DND-41 (cell line): ENCODE measurements at places on chromosomes 1 and 21.

DNA sequence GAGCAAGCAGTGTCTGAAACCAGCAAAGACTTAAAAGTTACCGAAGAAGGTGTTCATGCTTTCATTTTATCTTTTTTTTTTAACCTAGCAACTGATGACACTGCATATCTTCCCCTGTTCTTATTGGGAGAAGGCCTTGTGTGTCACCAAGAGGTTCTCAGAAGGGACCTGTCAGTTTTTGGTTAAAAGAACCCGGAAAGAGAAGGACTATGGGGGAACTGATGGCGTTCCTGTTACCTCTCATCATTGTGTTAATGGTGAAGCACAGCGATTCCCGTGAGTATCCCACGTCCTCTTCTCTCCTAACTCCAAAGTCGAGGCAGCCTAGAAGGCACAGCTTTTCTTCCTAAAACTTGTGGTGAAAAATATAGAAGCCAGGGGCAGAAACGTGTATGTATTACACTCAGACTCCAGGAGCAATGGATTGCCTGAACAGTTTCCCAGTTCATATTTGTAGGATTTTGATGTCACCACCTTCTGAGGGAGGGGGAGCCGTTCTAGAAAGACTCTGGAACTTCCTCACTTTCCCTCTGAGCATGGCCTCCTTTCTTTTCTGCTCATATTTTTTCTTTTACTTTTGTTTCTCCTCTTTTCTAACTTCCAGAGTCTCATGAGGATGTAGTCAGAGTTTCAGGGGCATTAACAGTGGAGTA lies at the start of gene MR1:
TSS of gene MR1 (plus strand) at position 185 of the 653 bp plus-strand sequence. CDS start at position 210, 25 bp downstream.
- peak; percentile 63 for DNase-seq

GRCh38 chr1:23100074-23100748 lies 68.4 kb downstream of the LUZP1 start:
- DNase-seq: peak; percentile 41

DNA sequence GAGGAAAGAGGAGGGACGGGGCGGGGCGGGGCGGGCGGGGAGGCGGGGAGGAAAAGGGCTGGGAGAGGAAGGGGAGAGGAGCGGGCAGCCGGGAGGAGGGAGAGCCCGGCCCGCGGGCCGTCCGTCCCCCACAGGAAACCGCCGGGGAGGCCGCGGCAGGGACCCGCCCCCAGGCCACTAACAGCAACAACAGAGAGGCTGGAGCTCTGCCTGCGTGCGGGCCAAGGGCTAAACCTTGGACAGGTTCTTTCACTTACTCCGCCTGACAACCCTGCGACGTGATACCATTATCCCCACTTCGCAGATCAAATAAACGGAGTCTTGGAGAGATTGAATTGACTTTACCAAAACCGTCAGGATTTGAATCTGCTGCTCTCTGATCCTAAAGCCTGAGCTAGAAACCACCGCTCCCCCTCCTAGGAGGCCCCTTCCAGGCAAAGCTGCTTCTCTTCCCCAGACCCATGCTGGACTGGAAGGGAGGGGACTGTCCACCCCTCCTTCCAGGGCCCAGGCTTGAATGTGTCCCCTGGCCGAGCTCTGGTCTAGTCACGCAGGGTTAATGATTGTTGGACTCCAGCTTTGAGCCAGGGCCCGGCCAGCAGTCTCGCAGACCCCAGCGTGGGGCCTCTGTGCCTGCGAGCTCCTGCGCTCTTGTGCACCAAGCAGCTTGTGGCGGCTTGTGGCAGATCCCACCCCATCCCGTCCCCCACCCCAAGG lies at the start of gene EVA1B:
TSS of gene EVA1B (minus strand) at position 10 of the 717 bp plus-strand sequence. CDS start 608 bp downstream, outside the sequence.
- peak; percentile 70 for DNase-seq

DNA sequence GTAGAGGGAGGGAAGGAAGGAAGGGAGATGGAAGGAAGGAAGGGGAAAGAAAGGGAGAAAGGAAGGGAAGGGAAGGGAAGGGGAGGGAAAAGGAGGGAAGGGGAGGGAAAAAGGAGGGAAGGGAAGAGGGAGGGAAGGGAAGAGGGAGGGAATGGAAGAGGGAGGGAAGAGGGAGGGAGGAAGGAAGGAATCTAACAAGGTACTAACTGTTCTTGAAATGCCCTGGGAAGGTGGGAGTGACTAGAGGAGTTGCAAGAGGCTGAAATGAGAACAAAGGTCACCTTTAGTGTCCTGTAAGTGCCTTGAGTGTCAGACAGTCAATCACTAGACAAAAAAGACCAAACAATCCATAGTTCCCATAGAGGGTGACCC lies 2.3 kb upstream of the ATP2B4 start:
- no peak for DNase-seq

- DNase-seq: no peak
These were observed 4.0 kb upstream of the RCAN1 start for GRCh38 chr21:34618941-34619340.

GRCh38 chr21:38297194-38297631 lies 40.4 kb downstream of the KCNJ15 start:
- no peak for DNase-seq

GRCh38 chr1:22343456-22344328 lies 108.0 kb upstream of the ZBTB40 start:
- DNase-seq: no peak

DNA sequence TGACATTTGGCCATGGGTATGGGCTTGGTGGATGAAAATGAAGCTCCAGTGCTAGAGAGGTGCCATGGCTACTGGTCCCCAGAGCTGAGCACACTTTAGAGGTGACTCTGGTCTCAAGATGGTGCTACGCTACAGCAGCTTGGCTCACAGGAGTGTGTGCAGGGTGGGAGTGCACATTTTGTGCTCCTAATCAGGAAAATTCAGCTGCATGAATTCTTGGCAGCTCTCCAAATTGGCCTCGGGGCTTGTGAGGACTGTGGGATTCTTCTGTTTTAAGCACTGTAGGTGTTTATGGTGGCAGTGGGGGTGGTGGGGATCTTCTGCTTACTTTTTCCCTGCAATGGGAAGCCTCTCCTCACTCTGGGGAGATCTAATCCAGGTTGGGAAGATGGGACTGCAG lies 17.3 kb upstream of the TIPRL start:
- DNase-seq: no peak

GRCh38 chr1:37325010-37325409 lies 149.4 kb upstream of the ZC3H12A start:
- DNase-seq: no peak

- no peak for DNase-seq
These were observed 50.3 kb upstream of the RGS2 start for GRCh38 chr1:192758492-192758891.

- DNase-seq: no peak
These were observed 2.7 kb upstream of the F5 start for GRCh38 chr1:169588785-169589485.

GRCh38 chr1:234770924-234771540 lies 161.1 kb upstream of the IRF2BP2 start:
- DNase-seq: no peak

- no peak for DNase-seq
These were observed 696 bp downstream of the TGFB2 start for GRCh38 chr1:218345673-218346390.

DNA sequence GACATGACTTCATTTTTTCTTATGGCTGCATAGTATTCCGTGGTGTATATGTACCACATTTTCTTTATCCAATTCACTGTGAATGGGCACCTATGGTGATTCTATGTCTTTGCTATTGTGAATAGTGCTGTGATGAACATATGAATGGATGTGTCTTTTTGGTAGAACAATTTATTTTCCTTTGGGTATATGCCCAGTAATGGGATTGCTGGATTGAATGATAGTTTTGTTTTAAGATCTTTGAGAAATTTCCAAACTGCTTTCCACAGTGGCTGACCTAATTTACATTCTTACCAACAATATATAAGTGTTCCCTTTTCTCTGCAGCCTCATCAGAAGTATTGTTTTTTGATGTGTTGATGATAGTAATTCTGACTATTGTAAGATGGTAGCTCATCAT lies 361.7 kb upstream of the SGIP1 start:
- DNase-seq: no peak
